CD4-positive, alpha-beta T cell (primary cell): ENCODE measurements at places on chromosomes 16 and 17. TPM values are rescaled to one million over a fixed set of nuclear protein-coding genes. Genes with fewer than 3 reads are reported as not detected.

NT5M gene
- total RNA-seq, result 1.8 TPM

CCDC47 gene
- 31.3 TPM for total RNA-seq

KRTAP4-6 gene
- not detected for total RNA-seq

CDH5 gene
- total RNA-seq, result not detected

TRIM37 gene
- 18.0 TPM for total RNA-seq

KCNJ16 gene
- total RNA-seq, result not detected
